ENCODE measurements at places on chromosomes 6 and 20.

GRCh38 chr20:4942331-4942730, 59.0 kb downstream of the SLC23A2 start:
- DNase-seq: no peak

DNA sequence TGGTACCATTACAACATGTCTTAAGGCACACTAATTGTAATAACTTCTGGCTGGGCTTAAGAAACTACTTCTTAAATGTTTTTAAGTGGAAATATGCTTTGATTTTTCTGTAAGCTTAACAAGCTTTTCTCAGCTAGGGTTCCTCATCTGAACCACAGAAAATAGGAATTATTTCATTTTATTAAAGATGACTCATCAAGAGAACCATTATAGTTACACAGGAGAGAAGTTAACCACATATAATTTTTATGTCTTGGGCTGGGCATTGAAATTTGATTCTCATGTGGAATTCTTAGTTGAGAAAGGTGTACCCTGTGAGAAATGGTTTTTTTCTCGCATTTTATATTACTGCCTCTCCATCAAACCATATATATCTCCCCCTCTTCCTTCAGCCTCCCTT, 75.1 kb downstream of the QKI start:
- DNase-seq: no peak

DNA sequence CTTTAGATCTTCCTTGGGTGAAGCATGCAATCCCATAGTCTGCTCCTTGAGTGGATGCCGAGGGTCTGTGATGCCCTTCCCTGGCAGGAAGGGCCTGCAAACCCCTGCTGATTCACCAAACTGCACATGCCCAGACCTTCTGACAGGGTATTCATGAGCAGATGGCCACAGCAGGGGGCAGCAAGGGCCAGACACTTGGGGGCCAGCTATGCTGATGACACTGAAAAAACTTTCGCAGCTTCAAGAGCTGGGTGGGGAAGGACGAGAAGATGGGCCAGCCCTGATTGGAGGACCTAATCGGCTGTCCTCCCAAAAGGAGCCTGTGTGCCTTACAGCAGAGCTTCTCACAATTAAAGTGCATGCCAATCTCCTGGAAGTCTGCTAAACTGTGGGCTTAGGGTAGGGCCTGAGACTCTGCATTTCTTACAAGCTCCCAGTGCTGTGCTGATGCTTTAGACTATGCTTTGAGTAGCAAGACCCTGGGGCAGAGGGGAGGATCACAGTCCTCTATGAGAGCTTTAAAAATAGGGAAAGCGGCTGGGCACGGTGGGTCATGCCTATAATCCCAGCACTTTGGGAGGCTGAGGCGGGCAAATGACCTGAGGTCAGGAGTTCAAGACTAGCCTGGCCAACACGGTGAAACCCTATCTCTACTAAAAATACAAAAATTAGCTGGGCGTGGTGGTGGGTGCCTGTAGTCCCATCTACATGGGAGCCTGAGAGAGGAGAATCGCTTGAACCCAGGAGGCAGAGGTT, 15.2 kb upstream of the GDAP1L1 start:
- DNase-seq: no peak

DNA sequence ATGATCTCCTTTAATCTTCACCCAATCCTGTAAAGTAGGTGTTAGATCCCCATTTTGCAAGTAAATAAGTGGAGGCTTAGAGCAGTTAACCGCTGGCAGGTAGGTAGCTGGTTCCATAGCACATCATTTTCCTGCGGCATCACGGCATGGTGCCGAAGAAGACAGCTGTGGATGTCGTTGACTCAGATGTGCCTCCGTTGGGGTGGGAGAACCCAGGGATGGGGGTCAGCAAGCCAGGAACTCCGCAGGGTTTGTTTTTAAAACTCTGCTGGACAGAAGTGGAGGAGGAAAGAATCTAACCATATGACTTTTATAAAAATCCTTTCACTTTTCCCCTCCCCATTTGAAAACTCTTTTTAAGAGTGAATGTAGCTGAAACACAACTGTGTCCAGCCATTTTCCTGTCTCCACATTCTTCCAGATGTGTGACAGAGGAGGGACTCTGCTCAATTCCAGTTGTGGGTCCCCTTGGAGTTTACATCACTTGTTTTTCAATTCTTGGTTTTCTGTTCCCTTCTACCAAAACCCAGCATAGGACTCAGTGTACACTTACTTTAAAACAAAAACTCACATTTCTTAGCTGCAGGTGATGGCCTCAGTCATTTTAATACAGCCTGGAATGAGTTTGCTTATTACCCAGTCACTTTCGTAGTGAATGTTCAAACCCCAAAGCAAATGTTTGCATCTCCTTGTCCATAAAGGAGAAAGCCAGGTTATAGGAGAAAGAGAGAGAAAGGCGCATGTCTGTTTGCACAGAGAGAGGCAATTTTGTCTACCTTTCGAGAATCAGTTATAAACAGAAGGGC, 27.6 kb upstream of the PI16 start:
- no peak for DNase-seq

DNA sequence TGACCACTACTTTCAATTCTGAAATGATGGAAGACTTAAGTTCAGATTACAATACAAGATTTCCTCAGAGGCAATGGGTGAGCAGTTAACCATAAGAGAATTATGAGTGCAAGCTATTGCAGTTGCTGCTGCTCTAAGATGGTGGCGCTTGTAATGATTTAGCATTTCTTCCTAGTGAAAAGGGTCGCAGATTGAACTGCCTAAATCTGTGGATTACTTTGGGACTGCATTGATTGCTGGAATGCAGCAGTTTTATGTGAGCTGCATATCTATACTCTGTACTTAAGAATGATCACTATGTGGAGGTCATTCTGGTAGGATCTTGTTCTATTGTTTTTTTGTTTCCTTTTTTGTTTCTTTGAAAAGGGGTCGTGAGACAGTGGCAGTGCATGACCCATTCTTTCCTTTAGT, 5.3 kb downstream of the SCAF8 start:
- no peak for DNase-seq

DNA sequence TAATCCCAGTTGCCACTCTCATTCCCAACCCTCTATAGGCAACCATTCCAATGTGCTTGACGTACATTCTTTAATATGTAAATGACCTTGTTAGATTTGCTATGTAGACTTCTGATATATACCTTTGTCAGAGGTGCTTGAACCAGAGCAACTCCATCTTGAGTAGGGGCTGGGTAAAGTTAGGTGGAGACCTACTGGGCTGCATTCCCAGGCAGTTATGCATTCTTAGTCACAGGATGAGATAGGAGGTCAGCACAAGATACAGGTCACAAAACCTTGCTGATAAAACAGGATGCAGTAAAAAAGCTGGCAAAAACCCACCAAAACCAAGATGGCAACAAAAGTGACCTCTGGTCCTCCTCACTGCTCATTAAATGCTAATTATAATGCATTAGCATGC, 8.3 kb upstream of the HM13 start:
- no peak for DNase-seq

DNA sequence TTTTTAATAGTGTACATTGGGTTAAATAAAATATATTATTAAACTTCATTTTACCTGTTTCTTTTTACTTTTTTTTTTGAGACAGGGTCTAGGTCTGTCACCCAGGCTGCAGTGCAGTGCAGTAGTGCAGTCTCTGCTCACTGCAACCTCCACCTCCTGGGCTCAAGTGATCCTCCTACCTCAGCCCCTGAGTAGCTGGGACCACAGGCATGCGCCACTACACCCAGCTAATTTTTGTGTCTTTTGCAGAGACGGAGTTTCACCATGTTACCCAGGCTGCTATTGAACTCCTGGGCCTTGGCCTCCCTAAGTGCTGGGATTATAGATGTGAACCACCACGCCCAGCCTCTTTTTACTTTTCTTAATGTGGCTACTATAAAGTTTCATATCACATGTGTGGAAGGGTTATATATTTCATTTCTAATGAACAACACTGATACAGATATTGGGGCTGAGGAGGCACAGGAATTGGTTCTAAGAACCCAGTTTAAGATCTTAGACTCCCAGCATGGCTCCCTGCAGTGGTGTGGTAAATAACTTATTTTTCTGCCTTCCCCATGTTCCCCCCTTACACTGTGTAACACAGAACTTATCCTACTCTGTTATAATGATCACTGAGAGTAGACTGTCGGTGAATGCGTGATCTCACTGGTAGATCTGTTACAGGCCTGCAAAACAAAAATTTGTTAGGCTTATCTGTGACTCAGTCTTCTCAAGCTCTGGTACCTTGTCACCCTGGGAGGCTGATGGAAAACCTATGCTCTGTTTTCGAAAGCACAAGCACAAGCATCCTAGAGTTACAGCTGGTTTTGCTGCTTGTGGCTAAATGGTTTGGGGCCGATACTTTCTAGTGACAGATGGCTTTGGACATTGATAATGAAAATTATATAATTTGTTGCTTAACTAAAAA, 5.8 kb upstream of the ATXN1 start:
- DNase-seq: no peak

- DNase-seq: no peak
These were observed 169.8 kb downstream of the ANKRD60 start for GRCh38 chr20:58058421-58059259.

DNA sequence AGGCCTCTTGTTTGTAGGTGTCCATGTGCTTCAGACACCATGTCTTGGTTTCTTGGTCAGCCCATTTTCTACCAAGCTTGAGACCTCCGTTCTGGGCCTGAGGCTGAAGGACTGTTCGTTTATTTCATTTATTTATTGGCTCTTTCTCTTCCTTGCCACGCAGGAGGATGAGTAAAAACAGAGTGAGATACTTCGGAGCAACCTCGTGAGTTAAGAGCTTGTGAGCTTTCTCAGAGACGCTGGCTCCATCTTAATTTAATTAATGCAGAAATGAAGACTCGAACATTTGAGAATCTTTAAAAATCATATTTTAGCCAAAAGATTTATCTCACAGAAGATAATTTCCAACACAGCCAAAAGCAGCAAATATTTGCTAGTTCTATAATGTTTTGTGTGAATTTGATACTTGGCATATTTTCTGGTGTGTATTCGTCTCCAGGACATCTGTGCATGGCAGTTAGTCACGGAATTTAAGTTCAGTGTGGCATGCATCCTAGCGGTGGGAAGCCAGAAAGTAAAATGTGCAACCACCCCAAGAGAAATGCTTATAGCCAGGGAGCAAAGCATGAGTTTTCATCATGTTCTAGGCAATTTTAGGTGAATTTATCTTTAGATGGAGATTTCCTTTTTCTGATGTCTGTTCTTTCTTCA, 76.0 kb downstream of the THBS2 start:
- DNase-seq: no peak

GRCh38 chr6:30748851-30749540, 4.6 kb upstream of the IER3 start:
- no peak for DNase-seq
